AG04450 (cell line): ENCODE measurements at places on chromosomes 4 and X. TPM values are rescaled to one million over a fixed set of nuclear protein-coding genes. Genes with fewer than 3 reads are reported as not detected.

The ADH7 gene
- not detected in 2 replicates for polyA plus RNA-seq

The ART3 gene
- 0.20 TPM in 1 of 2 replicates, not detected in the other for polyA plus RNA-seq

The GSX2 gene
- polyA plus RNA-seq, result not detected in 2 replicates

The FAM241A gene
- 0.21 and 0.36 TPM in 2 replicates for polyA plus RNA-seq

The MAGEB2 gene
- not detected in 2 replicates for polyA plus RNA-seq

The PDE5A gene
- 411 and 489 TPM in 2 replicates for polyA plus RNA-seq
